Activated naive CD4-positive, alpha-beta T cell treated with anti-CD3 and anti-CD28 coated beads for 36 hours (primary cell): ENCODE measurements at places on chromosomes 16 and 17.

DNA sequence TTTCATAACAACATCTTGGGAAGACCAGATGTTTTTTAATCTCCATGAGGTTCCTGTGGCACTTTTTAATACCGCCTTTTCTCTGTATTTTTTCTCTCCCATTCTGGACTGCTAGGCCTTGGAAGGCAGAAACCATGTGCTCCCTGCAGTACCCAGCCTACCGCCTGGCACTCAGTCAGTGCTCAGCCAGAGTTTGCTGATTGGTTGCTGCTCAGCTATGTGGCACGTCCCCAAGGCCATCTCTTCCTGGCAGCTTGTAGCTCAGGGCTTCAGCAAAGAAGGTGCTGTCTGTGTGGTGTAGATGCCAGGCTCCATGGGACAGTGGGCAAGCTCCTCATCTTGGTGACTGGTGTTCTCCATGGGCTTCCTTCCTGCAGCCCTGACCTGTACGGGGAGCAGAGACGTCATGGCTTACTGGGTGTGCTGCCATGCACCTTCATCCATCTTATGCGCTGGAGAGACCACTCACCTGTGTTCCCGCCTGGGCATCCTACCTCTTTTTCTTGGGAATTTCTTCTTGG lies 86.7 kb downstream of the CLEC16A start:
- DNase-seq = no peak

DNA sequence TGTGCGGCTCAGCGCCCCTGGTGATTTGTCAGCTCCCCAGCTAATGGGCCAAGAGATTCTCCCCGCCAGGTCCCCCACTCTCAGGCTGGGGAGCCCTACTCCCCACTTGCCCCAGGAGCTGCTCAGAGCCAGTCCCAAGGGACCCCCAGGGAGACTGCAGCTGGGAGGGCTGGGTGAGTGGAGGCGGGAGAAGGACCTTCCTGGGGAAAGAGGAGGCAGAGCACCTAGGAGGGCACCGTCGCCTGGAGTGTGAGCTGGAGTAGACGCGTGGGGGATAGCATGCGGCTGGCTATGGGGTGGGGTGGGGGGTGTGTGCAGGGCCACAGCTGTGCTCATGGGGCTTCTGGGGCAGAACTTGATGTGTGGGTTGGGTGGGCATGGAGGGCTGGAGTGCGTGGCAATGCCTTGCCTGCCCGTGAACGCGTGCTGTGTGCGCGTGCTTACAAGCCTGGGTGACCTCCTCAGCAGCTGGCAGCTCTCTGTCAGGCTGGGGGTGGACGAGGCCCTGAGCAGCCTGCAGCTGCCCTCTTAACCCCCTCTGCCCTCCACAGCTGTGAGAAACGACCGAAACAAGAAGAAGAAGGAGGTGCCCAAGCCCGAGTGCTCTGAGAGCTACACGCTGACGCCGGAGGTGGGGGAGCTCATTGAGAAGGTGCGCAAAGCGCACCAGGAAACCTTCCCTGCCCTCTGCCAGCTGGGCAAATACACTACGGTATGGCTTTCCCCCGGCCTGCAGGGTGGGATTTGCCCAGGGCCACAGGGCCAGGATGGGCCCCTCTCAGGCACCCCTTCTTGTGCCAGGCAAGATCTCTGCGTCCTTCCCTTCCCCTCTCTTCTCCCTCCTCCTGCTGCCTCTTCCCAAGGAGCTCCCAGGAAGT lies 12.9 kb downstream of the GJD3 start:
- no peak for DNase-seq

DNA sequence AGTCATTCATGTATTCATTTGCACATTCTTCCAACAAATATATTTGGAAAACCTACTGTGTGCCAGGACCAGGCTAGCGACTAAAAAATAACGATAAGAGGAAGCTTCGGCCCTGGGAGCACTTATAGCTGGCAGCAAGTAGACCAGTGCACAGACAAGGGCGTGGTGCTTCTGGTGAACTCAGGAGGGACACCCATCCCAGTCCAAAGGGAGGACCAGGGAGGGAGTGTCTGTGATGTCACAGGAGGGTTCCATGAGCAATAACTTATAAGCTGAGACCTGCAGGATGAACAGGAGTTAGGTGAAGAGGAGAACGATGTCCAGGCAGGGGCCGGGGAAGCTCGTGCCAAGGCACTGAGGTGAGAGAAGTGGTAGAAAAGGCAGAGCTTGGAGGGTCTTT lies 17.4 kb upstream of the PHOSPHO1 start:
- DNase-seq = no peak

GRCh38 chr17:37373530-37374159 lies 2.1 kb upstream of the C17orf78 start:
- DNase-seq = peak; percentile 89

DNA sequence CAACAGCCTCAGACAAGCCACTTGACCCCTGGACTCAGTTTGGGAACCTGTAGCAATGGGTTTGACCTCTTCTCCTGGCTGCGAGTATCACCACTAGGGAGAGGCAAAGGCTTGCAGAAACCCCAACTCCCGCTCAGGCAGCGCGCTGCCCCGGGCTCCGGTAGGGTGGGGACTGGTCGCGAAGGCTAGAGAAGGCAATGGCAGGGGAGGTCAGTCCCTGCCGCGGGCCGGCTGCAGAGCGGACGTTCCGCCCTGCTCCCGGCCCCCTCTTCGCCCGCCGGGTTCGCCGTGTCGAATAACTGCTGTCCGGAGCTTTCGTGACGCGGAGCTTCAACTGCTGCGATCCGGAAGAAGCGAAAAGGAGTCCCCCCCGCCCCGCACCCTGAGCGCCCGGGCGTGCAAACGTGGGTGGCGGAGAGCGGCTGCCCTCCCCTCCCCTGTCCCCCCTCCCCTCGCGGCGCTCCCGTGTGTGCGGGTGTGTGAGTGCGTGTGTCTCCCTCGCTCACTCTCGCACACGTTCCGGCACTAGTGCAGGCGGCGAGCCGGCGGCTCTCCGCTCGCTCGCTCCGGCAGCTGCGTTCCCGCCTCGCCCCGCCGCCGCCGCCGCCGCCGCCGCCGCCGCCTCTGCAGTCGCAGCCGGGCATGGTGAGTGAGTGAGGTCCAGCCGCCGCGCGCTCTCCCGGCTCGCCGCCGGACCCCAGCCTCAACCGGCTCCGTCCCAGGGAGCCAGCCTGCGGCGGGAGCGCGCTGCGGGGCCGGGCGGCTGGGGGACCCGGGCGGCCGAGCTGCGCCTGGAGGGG lies 772 bp upstream of the SHISA6 start:
- no peak for DNase-seq

- DNase-seq = no peak
Measured at GRCh38 chr16:20674684-20675487, 22.6 kb downstream of the ACSM1 start.

DNA sequence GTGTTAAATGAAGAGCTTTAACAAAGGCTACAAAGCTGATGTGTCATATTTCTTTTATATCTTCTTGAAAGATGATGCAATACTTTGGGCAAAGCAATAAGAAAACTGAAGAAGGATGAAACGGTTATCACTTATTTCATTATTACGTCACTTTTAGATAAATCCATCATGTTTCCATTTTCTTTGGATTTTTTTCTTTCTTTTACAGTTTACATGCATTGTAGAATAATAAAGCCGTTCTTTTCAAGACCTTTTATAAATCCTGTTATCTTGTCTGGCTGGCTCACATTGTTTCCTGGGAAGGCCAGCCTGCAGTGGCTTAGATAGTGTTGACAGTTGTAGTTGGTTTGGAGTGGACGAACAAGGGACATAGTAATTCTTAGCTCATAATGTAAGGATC lies 28.9 kb downstream of the TANC2 start:
- no peak for DNase-seq

DNA sequence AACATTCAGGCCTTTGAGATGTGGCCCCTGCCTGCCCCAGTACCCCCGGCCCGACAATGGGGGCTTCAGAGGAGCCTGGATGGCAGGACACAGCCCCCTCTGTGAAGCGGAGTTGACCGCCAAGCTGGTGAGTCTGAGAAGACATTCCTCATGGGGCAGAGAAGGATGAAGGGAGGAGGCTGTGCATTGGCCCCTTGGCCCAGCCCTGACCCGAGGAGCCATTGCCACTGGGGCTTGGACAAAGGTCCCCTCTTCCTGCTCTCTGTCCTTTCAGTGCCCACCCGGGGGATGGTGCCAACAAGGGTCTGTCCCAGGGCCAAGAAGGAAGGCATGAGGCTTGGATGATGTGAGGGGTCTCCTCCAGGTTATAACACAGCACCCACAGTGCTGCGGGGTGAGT lies 30.9 kb upstream of the PHB1 start:
- no peak for DNase-seq

DNA sequence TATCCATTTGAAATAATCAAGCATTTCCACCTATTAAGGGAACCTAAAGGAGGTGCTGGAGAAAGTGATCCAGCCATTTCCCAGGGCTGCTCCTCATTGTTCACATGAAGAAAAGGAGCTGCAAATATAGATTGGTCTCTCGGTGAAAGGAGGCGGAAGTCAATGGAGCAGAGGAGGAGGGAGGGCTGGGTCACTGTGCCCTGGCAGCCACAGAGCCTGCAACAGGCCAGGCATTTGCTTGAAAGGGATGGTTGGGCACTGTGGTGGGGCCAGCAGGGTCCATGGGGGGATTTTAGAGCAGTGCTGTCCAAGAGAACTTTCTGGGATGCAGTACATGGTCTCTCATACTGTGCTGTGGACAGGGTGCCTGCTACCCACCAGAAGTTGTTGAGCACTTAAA lies 173.2 kb downstream of the CYLD start:
- no peak for DNase-seq

GRCh38 chr16:72753881-72754280 lies 294.0 kb downstream of the ZFHX3 start:
- no peak for DNase-seq

GRCh38 chr17:55462711-55463110 lies 41.1 kb upstream of the MMD start:
- no peak for DNase-seq

DNA sequence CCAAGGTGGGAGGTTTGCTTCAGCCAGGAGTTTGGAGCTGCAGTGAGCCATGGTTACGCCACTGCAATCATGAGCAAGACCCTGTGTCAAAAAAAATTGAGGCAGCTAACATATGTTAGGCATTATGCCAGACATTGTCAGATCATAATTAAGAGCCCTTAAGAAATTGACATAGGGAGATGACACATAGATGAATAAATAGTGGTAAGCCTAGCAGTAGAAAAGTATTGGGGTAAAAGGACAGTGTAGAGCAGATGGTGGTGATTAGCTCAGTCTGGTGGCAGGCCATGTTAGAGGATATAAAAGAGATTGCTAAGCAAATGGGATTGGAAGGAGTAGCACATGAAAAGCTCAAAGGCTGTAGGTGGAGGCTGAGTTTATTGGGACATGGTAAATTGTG lies 22.6 kb downstream of the SRCAP start:
- DNase-seq = no peak

DNA sequence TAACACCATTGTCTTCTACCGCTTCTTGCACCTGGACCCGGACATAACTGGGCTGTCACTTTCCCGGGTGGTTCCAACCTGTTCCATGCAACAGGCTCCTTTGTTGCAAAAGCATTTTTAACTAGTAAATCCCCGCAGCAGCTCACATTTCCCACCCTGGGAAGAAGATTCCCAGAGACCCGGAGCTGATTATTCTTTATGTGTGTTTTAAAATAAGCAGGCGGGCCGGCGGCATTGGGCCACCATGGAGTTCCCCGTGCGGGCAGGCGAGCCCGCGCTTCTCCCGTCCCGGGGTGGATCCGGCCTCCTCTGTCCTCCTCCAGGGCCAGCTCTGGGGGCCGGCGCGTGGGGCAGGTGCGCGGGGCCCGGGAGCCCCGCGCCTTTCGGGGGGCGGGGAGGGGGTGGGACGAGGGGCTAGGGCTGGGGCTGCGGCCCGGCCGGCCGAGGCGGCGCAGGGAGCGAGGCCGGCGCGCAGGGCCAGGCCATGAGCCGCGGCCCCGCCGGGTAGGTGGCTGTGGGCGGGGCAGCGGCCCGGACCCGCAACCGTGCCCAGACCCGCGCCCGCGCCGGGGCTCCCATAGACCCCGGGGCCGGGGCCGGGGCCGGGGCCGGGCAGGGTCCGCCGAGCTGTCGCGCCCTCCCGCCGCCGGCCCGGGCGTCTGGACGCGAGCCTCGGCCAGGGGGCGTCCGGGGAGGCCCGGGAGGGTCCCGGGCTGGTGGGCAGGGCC lies 1.7 kb downstream of the CRAMP1 start:
- peak; percentile 37 for DNase-seq

- no peak for DNase-seq
Measured at GRCh38 chr17:66146394-66146793, 45.5 kb downstream of the CEP112 start.

GRCh38 chr16:88448461-88449266 lies 4.4 kb upstream of the ZFPM1 start:
- no peak for DNase-seq

DNA sequence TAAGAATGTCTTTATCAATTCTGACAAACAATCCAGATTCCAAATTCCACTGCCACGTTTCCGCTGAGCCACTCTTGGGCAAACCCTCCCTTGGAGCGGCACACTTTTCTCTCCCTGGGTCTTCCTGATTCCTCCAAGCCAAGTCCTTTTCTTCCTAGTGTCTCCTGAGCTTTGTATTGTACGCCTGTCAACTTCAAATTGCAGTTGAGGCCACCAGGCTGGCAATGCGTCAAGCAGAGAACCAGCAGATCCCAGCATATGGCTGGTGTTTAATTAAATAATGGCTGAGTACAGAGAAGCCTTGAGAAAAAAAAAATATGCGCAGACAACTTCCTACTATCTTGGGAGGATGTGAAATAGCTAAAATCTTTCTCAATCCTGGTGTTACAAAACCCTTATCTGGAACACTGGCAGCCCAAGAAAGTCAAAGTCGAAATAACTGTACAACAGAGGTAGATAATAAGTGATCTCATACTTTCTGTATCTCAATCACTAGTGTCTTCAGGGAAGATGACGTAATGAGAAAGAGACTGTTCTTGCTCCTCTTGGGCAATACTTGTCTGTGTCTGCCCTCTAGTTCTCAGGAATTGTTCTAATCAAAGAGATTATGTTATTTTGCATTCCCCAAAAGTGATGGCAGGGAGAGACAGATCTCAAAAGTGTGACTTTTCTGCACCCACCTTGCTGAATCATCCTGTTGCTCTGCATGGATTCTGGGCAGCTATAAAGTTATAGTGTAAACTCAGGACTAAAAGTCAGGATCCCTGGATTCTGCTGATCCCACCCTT lies 15.0 kb downstream of the SMIM36 start:
- no peak for DNase-seq

DNA sequence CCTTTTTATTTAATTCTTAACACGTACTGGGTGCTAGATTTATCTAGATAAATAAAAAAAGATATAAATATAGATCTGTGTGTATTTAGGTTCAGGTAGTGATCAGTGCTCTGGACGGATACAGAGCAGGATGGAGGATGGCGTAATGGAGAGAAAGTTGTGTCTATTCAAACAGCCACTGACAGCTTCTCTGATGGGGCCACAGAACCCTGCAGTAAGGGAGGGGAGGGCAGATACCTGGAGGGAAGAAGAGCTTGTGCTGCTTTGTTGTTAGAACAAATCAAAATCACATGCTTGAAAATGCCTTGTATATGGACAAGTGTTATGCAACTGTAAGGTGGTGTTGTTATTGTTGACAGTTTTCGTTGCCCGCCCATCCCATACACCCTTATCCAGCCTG lies 170.2 kb downstream of the UTP18 start:
- DNase-seq = peak; percentile 44

- DNase-seq = peak; percentile 52
Measured at GRCh38 chr17:79192503-79193351, 118.1 kb downstream of the ENGASE start.

GRCh38 chr16:82703871-82704768 lies 77.4 kb downstream of the CDH13 start:
- DNase-seq = no peak
